ENCODE measurements at places on chromosomes 5 and 9.

DNA sequence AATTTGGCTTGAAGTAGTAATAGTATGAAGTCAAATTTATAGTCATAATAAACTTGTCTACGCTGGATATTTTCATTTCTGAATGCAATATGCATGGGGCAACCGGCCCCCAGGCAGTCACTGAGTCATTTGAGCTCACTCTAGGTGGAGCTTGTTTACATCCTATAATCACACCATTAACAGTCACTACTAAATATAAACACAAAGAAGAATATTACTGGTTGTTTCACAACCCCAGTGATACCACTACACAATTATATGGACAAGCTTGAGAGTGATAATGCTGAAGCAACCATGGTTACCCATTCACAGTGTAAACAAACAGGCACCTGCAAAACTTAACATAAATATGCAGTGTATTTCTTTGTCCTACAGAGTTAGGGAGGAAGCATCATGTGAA is 68.7 kb downstream of the MARCHF3 start:
- DNase-seq, result no peak

DNA sequence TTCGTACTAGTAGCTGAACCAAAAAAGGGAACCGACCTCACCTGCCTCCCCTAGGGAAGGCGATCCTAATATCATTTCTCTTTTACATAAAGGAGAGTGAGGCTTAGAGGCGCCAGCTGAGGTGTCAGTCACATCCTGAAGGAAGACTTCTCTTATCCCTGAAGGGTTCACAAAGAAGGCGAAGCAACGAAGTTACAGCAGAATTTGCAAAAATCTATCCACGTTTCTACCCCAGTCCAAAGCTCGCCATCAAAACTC is 598 bp upstream of the KIAA1191 start:
- no peak for DNase-seq

GRCh38 chr9:105930011-105930627 is 235.8 kb downstream of the TMEM38B start:
- peak; percentile 56 for DNase-seq

DNA sequence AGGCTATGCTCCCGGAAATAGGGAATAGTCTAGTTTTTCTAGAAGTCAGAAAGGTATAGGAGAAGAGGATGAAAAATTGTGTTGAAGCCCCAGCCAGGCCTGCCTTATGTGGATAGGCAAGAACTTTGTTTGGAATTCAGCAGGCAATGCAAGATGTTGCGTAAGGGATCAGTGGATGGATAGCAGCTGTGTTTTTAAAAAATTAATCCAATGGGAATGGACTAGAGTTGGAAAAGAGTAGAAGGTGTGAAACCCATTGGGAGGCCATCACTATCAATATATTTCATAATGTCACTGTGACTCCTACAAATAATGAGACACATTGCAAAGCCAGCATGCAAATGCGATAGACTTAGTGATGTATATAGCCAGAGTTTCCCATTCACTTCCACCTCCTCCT is 281.9 kb downstream of the MARCHF11 start:
- peak; percentile 25 for DNase-seq

- no peak for DNase-seq
Measured at GRCh38 chr5:77181596-77182304, 28.7 kb upstream of the PDE8B start.

DNA sequence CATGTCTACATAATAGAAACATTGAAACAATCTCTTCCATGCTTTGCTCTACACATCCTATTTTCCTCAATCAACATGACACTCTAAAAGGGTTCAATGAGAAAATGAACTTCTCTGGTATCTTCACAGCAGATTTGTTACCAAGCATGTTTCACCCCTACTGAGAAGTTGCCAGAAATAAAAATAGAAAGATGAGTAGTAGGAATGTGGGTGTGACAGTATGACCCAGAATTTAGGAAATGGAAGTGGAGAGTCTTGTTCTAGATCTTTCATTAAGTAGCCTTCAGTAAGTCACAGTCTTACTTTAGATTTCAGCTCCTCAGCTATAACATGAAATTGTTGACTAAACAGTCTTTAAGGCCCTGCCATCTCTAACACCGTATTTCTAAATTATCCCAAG is 581.8 kb downstream of the EFNA5 start:
- DNase-seq, result no peak

DNA sequence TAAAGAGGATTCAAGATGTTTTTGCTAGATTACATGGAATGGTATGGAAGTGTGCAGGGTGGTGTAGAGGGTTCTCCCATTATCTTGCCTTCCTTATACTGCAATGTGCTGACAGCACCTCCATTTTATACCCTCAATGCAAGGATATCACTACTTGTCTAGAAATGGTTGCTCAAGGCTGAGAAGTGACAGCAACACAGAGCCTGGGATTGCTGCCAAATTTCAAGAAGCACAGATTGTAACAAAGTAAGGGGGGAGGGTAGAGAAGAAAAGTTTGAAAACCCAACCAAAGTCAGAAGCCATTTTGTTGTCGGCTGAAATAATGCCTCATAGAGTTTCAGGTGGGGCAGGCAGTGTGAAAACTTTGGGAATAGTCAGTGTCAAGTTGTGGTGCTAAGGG is 29.8 kb downstream of the PCDHAC2 start:
- DNase-seq, result no peak

DNA sequence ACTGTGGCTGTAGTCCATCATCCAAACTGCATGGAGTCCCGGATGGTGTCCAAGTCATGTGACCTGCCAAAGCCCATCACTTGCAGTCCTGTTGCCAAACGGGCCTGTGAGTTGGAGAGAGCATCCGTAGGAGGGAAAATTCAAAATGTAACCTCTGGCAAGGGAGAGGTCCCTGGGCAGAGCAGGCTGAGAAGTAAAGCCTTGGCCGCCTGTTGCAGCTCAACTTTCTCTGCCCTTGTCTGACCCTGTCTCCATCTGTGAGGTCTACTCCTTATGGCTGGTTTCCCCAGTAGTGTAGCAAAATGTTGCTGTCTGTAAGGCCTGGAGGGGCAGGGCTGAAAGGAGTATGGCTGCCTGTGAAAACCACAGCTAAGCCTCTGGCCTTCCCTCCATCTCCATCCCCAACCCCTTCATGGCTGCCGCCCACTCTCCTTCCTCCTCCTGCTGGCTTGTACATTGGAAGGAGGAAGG is 163.5 kb downstream of the SEMA6A start:
- no peak for DNase-seq

DNA sequence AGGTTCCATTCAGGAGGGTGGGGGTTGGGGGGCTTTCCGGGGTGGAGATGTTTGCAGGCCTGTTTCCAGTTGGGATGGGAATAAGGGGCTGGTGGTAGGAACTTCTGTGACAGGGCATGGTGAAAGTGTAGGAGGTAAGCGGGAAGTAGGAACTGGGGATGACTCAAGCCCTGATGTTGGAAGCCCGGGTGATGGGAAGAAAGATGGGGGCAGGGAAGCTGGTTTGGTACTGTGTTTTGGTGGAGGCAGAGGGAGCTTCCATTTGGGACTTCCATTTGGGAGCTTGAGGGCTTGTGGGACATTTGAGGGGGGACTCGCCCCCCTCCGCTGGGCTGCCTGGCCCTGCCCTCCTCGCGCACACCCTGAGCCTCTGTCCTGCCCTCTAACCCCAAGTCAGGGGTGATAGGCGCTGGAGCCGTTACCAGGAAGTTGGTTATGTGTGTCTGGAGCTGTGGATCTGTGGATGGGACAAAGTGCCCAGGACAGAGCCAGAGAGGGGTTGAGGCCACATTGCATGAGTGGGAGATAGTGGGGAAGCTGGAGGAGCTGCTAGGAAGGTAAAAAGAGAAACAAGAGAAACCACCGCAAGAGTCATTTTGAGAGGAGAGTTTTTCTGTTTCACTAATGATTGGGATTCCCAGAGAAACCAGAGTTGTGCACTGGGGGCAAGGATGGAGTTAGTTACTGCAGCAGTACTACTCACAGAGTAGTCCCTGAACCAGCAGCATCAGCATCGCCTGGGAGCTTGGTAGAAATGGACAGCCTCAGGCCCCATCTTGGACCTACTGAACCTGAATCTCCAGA is 6.6 kb downstream of the RGS14 start:
- peak; percentile 17 for DNase-seq

DNA sequence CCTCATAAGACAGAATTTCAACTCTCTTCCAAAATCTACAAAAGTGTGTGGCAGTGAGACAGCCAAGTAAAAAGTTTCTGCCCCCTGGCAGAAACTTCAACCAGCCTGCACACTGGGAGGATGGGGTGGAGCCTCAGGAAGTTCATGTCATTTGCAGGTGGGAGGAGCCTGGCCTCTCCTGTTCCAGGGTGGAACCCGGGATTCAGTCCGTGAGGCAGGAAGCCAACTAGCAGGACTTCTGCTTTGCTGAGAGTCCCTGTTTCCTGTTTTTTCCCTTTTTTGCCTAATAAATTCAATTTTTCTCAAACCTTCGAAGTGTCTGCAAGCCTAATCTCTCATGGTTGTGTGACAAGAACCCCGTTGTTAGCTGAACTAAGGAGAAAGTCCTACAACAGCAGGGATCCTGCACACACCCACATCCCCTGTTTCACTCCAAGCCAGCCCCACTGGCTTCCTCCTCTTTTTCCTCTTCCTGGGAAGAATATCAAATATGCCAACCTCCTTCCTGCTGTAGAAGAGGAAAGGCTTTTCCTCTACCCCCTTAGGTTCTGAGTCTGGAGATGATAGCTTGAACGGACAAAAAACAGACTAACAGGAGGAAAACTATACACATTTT is 69.3 kb downstream of the ALDH7A1 start:
- DNase-seq, result peak; percentile 18

DNA sequence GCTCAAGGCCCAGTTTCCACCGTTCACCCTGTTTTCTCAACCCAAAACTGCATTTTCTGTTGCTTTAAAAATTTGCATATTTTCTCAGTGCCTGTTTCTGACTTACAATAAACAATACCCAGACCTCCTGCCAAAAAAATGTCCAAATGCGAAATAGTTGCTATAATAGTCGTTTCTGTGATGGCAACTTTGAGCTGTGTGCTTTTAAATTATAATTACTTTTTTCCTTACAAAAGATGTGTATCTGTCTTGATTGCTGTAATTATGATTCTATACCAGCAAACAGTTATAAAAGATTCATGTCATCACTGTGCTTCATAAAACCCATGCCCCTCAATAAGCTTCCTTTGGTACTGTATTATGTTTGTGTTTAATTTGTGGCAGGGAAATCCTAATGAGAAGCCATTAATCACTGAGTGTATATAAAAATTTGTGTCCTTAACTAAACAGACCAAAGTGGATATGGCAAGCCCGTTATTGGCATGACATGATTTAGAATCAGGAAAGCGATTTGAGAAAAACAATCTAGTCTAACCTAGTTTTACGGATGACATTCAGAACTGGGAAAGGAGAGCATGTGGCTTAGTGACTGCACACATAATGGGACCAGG is 5.4 kb upstream of the SLC1A3 start:
- DNase-seq, result no peak

DNA sequence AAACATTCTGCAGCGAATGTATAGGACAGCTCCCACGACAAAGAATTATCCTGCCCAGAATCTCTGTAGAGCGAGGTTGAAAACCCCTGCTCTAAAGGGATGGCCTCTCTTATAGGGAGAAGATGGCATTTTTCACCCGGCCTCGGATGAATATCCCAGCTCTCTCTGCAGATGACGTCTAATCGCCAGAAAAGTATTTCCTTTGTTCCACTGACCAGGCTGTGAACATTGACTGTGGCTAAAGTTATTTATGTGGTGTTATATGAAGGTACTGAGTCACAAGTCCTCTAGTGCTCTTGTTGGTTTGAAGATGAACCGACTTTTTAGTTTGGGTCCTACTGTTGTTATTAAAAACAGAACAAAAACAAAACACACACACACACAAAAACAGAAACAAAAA is 17.4 kb upstream of the RARS1 start:
- peak; percentile 81 for DNase-seq

GRCh38 chr5:172303162-172303561 is 19.6 kb upstream of the UBTD2 start:
- DNase-seq, result no peak

- no peak for DNase-seq
Measured at GRCh38 chr9:92762781-92763708, 1.6 kb downstream of the BICD2 start.

GRCh38 chr9:114056527-114056926 is 21.6 kb downstream of the AMBP start:
- no peak for DNase-seq

DNA sequence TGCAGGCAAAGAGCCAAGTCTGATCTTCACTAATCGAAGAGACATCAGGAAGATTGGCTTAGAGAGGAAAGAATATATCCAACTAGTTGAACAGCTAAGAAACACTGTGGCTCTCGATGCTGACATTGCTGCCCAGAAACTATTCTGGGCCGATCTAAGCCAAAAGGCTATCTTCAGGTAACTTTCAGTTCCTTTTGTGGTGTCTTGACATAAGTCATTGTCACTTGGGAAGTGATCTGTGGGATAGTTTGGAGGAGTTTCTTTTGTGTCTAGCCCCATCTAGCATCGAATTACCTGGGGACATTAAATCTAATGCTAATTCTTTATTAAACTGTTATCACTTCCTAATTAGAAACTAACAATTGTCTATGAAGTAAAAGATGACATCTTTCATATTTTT is 24.0 kb downstream of the VLDLR start:
- DNase-seq, result no peak

GRCh38 chr9:12708562-12709298 is 15.5 kb downstream of the TYRP1 start:
- DNase-seq, result peak; percentile 48

- peak; percentile 78 for DNase-seq
Measured at GRCh38 chr5:129904102-129904666, at the start of gene CHSY3. Gene CHSY3 (plus strand): TSS chr5:129904465.
